Stimulated activated CD8-positive, alpha-beta memory T cell treated with anti-CD3 and anti-CD28 coated beads, Interleukin-12 subunit alpha, Interleukin-12 subunit beta, amount 100 ng/mL, for 1 hour (primary cell): ENCODE measurements at places on chromosomes 13 and 19.

GRCh38 chr13:81089371-81090157 is 748.6 kb upstream of the SPRY2 start:
- DNase-seq, result no peak

- no peak for DNase-seq
These were observed 19.9 kb downstream of the POMP start for GRCh38 chr13:28678809-28679208.

- no peak for DNase-seq
These were observed 127.5 kb downstream of the FREM2 start for GRCh38 chr13:38814331-38814730.

GRCh38 chr13:18628428-18628827 is 553.2 kb downstream of the TUBA3C start:
- DNase-seq, result no peak

DNA sequence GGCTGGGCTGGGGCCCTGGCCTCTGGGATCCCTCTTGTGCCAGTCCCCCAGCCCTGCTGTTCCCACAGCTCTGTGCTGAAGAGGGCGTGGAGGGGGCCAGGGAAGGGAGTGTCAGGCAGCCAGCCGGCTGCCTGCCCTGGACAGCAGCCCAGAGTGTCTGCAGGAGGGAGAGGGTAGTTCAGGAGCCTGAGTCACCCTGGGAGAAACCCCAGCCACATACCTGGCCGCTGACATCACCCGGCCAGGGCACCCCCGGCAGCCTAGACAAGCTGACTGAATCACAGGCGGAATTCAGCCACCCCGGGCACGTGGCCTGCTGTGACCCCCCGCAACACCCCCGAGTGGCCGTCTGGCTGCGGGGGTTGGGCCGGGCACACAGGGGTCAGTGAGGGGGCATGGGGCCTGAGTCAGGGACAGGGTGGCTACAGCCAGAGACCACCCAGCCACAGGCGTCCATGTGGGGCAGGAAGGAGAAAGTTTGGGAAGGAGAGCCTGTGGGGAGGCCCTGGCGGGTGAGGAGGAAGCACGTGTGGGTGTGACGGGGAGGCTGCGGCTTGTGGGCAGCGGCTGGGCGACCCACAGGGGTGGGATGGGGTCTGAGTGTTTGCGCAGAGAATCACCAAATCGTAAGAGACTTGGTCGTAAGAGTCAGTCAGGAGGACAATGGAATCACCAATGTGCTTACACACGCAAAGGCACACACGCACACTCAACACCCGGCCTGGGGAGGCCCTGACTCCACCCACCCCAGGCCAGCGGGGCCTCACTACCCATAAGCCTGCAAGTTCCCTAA is 11.9 kb upstream of the FOSB start:
- peak; percentile 53 for DNase-seq

DNA sequence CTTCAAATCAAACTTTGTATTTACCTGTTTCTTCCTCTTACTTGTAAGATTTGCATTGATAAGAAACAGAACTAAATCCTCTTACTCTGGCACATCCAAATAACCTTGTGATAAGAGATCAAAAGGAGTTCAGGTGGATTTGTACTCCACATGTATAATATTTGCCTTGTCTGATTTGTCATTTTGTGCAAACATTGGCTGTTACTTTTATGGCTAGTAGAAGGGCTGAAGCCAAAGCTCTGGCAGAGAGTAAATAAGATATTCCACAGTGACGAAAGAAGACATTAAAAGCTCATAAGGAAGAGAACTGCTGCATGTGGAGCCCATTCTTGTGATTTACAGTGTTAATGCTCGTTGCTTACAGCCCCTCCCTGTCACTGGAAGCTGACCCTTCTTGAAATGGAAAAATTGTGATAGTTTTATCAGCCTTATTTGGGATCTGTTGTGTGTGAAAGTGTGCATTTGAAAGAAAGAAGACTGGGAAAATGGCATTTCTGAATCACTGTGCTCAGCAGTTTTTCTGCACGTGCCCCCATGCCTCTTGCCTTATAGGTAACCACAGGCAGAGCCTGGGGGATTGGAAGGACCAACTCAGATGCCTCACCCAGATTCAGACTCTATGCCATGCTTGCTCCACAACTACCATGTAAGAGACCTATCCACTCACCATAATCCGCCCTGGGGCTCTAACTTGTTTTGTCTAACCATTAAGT is 68.2 kb downstream of the OXGR1 start:
- no peak for DNase-seq
